ENCODE measurements at places on chromosomes 13 and 19.

DNA sequence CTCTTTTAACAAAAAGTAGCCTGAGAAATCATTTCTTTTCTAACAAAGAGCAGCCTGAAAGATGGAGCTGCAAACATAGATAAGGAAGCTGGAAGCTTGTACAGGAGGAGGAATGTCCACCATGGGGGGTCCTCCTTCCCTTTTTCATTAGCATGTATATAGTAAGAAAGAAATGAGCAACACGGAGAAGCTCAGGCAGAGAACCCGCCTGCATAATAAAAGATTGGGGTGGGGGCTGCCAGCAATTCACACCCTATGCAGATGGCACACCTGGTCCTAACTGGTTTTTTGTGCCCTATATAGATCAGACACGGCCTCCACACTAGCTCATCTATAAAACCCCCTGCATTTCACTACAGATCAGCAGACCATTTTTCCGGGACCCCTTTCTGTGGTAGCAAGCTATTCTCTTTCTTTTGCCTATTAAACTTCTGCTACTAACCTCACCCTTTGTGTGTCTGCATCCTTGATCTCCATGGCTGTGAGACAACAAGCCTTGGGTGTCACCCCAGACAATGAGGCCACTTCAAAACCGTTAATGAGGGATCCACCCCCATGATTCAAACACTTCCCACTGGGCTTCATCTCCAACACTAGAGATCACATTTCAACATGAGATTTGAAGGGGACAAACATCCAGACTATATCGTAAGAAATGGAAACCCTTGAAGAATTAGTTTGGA lies 167.5 kb upstream of the FREM2 start:
- DNase-seq = no peak

DNA sequence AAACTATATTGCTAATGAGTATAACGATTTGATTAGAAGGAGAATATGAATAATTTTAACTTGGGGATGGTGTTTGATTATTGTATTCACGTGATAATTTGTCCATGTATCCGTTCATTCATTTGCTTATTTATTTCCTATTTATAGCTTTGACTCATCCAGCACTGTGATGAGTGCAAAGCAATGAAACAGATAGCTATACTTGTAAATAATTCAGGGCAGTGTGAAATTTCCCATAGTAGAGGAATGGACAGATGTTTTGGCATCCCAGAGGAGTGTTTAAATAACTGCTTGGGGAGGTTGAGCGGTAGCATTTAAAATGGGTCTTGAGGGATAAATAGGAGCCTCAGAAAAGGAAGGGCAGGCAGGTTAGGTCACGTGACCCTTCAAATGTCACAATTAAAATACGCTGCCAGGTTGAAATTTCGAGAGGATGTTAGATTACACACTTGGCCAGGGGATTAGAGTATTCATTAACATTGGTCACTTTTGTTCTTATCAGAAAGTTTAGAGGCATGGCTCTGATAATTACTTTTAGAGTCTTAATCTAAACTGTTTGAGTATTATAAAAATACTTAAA lies 14.7 kb downstream of the FGF9 start:
- no peak for DNase-seq

DNA sequence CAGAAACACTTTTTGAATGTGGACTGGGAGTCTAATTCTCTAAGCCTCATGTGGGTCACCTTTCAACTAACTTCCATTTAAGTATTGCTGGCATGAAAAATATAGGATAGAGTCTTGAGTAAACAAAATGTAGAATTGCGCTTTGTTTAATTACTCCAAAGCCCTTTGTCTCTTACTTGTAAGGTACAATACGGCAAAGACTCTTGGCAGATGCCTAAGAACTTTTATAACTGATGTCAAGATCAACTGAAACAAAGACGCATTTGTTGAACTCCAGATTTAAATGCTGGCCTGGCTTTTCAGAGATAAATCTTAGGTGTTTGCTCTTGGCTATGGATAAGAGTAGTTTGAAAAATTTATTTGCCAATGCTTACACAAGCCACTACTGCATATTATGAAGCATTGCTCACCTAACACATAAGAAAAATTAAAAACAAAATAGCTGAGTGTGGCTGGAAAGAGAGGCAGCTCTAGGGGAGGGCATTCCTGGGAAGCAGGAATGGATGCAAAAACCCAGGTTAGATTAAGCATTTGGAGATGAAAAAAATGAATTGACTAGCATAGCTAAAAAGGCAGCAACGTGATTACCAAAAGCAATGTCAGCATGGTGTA lies 107.3 kb upstream of the STARD13 start:
- DNase-seq = no peak

GRCh38 chr19:438416-438958 lies 22.3 kb downstream of the SHC2 start:
- no peak for DNase-seq

DNA sequence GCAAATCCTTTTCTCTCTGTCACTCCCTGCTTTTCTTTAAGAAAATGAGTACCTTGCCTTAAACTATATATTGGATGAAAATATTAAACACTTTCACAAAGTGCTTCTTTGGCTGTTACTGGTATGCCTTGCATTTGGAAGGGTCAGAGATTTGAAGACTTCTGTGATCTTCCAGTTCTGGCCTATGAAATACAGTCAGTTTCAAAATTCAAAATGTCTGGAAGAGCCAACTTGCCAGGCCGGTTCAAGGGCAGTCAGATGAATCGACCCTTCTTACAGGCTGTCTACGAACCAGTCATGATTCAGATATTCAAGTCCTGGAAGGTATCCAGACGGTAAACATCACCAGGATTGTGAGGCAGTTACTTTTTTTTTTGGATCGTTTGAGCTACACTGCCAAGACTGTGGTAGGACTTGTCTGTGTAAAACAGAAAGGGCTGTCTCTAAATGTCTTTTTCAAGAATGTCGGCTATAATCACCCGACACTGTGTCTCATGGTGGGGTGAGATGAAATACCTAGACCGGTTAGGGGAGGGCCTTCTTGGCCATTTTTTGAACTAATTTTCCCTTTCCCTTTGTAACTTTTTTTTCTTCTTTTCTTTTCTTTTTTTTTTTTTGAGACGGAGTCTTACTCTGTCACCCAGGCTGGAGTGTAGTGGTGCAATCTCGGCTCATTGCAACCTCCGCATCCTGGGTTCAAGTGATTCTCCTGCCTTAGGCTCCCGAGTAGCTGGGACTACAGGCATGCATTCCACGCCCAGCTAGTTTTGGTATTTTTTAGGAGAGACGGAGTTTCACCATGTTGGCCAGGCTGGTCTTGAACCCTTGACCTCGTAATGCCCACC lies 11.2 kb downstream of the ACTN4 start:
- no peak for DNase-seq

DNA sequence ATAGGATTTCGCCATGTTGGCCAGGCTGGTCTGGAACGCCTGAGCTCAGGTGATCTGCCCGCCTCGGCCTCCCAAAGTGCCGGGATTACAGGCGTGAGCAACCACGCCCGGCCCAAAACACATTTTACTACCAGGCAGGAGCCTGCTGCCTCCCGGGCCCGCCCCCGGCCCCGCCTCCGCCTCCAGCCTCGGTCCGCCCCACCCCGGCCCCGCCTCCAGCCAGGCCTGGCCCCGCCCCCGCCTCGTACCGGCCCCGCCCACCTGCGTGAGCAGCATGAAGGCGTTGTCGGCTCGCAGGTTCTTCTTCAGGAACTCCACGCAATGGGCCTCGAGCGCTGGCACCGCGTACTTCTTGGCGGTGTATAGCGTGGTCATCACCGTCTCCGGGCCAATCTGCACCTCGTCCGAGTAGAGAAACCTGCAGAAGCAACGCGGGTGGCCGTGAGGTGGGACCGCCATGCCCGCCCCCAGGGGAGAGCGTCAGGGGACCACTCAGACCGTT lies 22.7 kb downstream of the BTBD2 start:
- DNase-seq = peak; percentile 71

All from WTC11 (cell line).